Activated naive CD8-positive, alpha-beta T cell treated with anti-CD3 and anti-CD28 coated beads for 36 hours (primary cell): ENCODE measurements at places on chromosomes 7 and 10. TPM values are rescaled to one million over a fixed set of nuclear protein-coding genes. Genes with fewer than 3 reads are reported as not detected.

GRCh38 chr7:133750287-133750686 lies 376.9 kb upstream of the LRGUK start:
- H3K4me3 ChIP-seq, result no peak overlapping the region
- peaks cover 2% of the 10 kb centered on the region for H3K36me3 ChIP-seq
- H3K27ac ChIP-seq, result no peak overlapping the region
- no peaks in the 10 kb centered on the region for H3K4me1 ChIP-seq
- no peaks in the 10 kb centered on the region for H3K27me3 ChIP-seq
- no peak for DNase-seq

GRCh38 chr7:97025983-97026714 lies 1.5 kb upstream of the DLX5 start:
- no peak for DNase-seq
- H3K27me3 ChIP-seq, result peaks cover 77% of the 10 kb centered on the region
- H3K36me3 ChIP-seq, result peaks cover 8% of the 10 kb centered on the region
- no peak overlapping the region for H3K27ac ChIP-seq
- peaks cover 40% of the 10 kb centered on the region for H3K4me1 ChIP-seq

- no peak for DNase-seq
- no peak overlapping the region for H3K4me3 ChIP-seq
- no peaks in the 10 kb centered on the region for H3K4me1 ChIP-seq
- H3K27me3 ChIP-seq, result peaks cover 5% of the 10 kb centered on the region
These were observed 204.2 kb upstream of the HABP2 start for GRCh38 chr10:113348694-113349093.

GRCh38 chr7:129865093-129865924 lies 87.5 kb downstream of the UBE2H start:
- peaks cover 36% of the 10 kb centered on the region for H3K4me1 ChIP-seq
- peaks cover 3% of the 10 kb centered on the region for H3K36me3 ChIP-seq
- no peaks in the 10 kb centered on the region for H3K27me3 ChIP-seq
- DNase-seq, result no peak

DNA sequence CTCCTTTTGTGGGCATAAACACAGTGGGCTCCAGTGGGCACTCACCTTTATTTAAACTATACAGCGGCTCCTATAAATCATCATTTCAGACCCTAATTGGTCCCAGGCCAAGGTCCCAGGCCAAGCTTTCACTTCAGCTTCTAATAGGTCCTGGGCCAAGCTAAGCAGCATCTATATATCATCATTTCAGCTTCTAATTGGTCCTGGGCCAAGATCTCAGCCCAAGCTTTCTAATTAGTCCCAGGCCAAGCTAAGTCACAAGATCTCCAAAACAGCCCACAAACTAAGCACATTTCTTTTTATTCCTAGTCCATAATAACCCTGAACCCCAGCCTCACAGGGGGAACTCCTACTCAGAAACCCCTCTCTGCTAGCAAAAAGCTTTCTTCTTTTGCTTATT lies 47.1 kb downstream of the ZNF680 start:
- DNase-seq, result no peak
- H3K4me3 ChIP-seq, result no peak overlapping the region
- no peak overlapping the region for H3K27ac ChIP-seq
- no peaks in the 10 kb centered on the region for H3K4me1 ChIP-seq
- peaks cover 80% of the 10 kb centered on the region for H3K36me3 ChIP-seq

DNA sequence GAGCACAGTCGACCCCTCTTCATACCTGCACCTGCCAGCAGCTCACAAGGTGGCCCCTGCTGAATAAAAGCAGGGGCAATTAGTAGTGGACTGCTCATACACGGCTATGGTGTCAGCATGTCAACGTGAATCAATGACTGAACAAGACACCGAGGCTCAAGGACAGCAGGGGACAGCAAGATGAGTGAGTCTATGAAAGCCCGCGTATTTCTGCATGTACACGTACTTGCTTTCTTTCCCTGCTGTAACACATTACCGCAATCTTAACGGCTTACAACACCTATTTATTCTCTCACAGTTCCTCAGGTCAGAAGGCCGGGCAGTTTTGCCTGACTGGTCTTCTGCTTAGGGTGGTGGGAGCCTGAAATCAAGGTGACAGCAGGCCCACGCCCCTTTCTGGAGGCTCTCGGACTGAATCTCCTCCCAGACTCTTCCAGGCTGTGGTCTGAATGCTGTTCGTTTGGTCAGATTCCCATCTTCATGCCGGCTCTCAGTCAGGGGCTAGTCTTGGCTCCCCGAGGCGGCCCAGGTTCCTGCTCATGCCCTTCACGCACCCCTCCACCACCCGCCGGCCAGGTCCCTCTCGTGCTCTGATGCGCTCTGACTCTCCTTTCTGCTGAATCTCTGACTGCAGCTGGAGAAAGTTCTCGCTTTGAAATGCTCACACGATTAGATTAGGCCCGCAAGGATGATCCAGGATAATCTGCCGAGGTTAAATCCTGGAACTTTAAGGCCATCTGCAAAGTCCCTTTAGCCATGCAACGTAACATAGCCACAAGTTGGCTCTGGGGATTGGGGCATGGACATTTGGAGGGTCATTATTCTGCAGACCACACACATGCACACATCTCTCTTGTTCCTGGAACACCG lies 7.8 kb upstream of the PPP2R2D start:
- H3K27me3 ChIP-seq, result no peaks in the 10 kb centered on the region
- no peak overlapping the region for H3K27ac ChIP-seq
- no peak for DNase-seq
- H3K36me3 ChIP-seq, result no peaks in the 10 kb centered on the region

DNA sequence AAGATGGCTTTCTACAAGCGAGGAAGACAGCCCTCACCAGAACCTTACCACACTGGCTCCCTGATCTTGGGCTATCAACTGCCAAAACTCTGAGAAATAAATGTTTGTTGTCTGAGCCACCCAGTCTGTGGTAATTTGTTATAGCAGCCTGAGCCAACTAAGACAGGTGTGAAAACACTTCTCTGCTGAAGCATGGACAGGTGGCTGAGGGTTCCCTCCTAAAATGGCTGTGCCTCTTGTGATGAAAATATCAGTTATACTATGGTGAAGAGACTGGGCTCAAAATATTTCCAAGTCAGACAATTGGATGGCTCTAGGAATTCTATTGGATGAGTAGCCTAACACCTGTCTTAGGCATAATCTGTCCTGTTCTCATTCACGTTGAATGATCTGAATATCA lies 78.1 kb downstream of the CDK1 start:
- no peak for DNase-seq
- no peak overlapping the region for H3K27ac ChIP-seq

DNA sequence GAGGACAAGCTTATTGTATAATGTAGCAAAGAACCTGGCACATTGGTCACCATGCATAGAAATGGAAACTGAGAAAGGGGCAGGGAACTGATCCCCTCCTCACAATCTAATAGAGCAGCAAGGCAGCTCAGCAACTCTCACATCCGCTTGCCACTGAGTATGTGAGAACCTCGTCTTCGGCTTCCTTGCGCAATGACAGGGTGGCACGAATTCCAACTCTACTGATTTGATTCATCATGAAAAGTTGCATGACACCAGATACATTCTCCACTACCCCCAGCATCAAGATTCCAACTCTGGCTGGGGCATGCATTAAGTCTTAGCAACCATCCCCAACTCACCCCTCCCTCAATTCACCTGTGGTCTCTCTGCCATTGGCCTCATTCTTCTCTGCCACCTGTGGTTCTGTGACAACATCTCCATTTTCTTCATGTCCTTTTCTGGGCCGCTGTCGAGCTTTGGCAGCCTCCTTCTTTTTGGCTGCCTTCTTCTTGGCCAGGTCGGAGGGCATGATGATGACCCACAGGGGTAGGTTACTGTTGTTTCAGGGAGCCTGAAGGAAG lies 976 bp downstream of the ABCF2 start:
- H3K4me3 ChIP-seq, result peak overlapping the region; percentile 100
- peak overlapping the region; percentile 99 for H3K27ac ChIP-seq
- H3K36me3 ChIP-seq, result peaks cover 35% of the 10 kb centered on the region
- no peaks in the 10 kb centered on the region for H3K27me3 ChIP-seq
- DNase-seq, result no peak

DNA sequence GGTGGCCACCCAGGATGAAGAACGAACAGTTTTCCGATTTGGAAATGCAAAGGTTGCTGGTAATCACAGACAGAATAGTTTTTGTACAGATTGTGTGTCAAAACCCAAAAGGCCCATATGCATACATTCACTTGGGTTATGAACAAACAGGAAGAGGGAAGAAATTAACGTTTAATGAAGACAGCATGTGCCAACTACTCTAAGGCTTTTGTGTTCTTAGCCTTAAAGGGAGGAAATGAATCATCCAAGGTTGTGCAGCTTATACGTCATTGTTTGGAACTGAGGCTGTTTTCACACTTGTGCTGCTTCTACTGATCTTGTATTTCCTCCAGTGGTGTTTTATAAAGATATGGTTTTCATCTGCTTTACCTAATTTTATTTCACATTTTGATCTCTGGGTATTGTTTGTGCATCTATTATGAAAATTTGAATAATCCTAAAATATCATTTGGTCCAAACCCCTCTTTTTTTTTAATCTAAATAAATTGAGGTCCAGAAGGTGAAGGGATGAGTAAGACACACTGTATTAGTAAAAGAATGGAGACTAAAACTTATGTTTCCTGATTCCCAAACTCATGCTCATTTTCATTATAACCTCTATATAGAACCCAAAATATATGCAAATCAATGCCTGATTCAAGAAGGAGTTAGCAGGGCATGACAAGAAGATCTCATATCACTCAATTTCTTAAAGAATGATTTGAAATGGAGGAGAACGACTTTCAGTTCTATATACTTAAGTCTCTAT lies 373.1 kb downstream of the THSD7A start:
- DNase-seq, result no peak
- no peak overlapping the region for H3K4me3 ChIP-seq

DNA sequence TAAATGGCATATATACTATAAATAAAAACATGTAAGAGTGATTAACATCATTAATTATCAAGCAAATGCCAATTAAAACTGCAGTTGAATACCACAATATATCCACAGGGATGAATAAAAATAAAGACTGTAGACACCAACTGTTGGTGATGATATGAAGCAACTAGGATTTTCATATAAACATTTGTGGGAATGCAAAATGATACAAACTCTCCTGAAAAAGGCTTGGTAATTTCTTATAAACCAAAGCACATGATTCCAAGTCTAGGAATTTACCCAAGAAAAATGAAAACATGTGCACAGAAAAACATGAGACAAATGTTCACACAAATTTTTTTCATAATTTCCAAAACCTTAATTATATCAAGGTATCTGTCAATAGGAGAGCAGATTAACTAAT lies 448.1 kb downstream of the ETV1 start:
- no peak for DNase-seq
- H3K4me1 ChIP-seq, result no peaks in the 10 kb centered on the region
- no peak overlapping the region for H3K4me3 ChIP-seq
- no peak overlapping the region for H3K27ac ChIP-seq

GRCh38 chr7:75642810-75643486 lies 95.8 kb downstream of the HIP1 start:
- H3K27me3 ChIP-seq, result peaks cover 9% of the 10 kb centered on the region
- no peak overlapping the region for H3K4me3 ChIP-seq
- no peak overlapping the region for H3K27ac ChIP-seq
- H3K36me3 ChIP-seq, result no peaks in the 10 kb centered on the region
- peaks cover 7% of the 10 kb centered on the region for H3K4me1 ChIP-seq

DNA sequence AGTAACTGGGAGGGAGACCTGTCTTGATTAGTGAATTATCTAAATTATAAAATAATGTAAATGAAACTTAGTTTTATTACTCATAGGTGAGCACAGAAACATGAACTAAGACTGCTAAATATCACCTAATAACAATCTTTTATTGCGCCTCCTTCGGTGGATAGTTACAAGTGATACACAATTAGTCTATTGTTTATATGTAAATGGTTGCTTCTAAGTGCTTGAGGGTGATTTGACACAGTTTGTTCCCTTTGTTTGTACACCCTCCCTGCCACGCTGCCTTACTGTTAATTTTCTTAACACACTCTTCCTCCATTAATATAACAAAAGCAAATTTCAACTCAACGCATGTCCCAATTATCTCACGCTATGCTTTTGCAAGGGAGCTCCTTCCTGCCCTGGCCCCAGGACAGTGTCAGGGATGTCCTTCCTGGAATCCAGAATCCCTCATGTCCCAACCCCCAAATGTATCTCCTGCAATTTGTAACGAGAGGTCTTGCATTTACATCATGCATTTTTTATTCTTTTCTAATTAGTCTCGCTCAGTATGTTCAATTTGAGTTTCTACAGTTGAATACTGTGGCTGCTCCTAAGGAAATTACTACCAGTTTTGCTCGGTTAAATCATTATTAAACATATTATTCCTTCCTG lies 4.2 kb downstream of the NPSR1 start:
- H3K4me3 ChIP-seq, result no peak overlapping the region
- H3K36me3 ChIP-seq, result no peaks in the 10 kb centered on the region
- no peaks in the 10 kb centered on the region for H3K4me1 ChIP-seq
- H3K27me3 ChIP-seq, result no peaks in the 10 kb centered on the region

DNA sequence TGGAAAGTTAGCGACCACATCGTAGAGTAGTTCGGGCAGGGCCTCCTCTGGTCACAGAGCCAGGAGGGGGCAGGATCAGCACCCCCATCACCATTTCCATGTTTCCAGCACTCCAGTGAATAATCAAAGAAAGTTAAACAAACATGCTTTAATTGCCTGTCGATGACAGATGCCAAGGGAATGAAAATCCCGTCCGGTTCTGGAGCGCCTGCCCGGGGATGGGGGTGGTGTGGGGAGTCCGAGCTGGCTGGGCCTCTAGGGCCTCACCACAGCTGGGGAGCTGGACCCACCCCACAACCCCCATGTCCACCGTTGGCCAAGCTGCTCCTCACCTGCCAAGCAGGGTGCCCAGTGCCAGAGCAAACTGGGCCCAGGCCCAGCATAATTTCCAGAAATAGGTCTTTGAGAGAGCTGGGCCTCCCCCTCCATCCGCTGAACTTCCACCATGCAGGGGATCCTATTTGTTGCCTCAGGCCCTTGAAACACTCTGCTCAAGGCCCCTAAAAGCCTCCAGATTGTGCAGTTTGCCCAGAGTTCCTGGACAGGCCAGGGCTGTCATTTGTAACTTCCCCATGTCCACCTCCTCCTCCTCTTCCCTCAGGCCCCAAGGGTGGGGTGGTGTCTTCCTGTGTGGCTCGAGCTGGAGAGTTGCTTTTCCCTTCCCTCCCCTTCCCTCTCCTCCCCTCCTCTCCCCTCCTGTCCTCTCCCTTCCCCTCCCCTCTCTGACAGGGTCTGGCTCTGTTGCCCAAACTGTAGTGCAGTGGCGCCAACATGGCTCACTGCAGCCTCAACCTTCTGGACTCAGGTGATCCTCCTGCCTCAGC lies 101.0 kb downstream of the MYL10 start:
- peak overlapping the region; percentile 68 for H3K27ac ChIP-seq
- no peaks in the 10 kb centered on the region for H3K36me3 ChIP-seq
- H3K4me3 ChIP-seq, result no peak overlapping the region
- no peak for DNase-seq
- no peaks in the 10 kb centered on the region for H3K27me3 ChIP-seq

- no peak overlapping the region for H3K4me3 ChIP-seq
- no peaks in the 10 kb centered on the region for H3K4me1 ChIP-seq
- DNase-seq, result no peak
- peaks cover 2% of the 10 kb centered on the region for H3K27me3 ChIP-seq
These were observed 118.1 kb downstream of the GATA3 start for GRCh38 chr10:8172604-8173003.

The SH2D4B gene
- total RNA-seq, result 0.08 TPM

The GCK gene
- 2.5 TPM for total RNA-seq

The IFIT3 gene
- 28.6 TPM for total RNA-seq

The CCDC146 gene
- 0.93 TPM for total RNA-seq

The SSC4D gene
- 0.37 TPM for total RNA-seq

The HOXA10 gene
- not detected for total RNA-seq
